ENCODE measurements at places on chromosomes 3 and 15.

DNA sequence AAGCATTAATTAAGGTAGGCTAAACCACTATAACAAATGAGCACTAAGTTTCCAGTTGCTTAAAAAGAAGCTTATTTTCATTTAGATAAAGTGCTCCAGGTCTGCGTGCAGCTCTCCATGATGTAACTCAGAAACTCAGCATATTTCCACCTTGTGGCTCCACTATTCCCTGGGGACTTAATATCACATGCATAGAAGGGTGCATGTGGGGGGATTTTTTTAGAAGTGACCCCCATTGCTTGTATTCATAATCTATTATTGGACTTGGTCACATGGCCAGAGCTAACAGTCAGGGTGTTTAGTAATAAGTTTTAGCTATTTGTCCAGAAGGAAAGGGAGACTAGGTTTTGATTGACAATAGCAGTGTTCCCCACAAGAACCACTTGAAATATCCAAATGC lies 86.8 kb downstream of the TMCO5A start:
- DNase-seq, result no peak

GRCh38 chr3:184338511-184338945 lies 1.1 kb downstream of the FAM131A start:
- DNase-seq, result peak; percentile 13

DNA sequence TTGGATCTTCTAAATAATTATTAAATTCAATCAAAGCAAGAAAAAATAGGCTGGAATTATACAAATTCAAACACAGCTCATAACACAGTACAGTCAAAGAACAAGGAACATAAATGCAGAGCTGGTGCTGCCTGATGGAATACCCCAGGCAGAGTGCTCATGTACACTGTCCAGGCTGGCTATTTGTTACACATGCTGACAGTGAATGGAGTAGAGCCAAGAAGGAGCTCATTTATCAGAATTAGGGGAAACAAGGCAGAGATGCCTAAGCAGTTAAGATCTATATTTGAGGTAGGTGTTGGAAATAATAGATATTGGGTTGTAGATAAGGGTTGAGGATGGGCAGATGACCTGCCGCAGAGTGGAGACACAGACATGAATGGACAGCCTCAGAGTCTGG lies 788.2 kb upstream of the ARPP21 start:
- DNase-seq, result no peak

DNA sequence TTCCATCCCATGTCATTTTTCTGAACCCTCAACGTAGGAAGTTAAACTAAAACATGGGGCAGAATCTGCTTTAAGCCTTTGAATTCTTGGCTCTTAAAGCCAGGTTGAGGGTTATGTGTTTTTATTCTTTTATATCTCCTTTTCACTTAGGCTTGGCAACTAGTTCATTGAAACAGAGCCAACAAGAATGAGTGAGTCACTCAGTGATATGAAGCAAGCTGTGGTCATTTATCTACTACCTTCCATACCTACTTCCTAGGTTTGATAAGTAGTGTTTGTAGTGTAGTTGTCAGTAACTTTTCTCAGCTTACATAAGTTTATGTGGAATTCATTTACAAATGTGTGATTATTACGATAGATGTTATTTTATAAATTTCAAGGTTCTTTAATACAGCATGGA lies 67.4 kb downstream of the SNRPN start:
- DNase-seq, result no peak

DNA sequence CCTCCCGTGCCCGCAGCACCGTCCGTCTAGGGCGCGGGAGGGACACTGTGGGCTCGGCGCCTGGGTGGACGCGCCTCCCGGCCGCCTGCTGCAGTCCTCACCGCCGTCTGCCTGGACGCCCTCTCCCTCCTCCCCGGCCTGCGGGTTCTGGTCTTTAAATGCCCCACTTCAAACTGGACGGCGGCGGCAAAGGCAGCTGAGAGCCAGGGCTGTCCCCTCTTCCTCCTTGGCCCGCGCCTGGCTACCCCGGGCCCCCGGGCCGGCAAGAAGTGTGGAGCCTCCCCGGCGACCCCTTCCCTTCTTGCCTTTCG lies 426 bp downstream of the CBLB start:
- peak; percentile 10 for DNase-seq

DNA sequence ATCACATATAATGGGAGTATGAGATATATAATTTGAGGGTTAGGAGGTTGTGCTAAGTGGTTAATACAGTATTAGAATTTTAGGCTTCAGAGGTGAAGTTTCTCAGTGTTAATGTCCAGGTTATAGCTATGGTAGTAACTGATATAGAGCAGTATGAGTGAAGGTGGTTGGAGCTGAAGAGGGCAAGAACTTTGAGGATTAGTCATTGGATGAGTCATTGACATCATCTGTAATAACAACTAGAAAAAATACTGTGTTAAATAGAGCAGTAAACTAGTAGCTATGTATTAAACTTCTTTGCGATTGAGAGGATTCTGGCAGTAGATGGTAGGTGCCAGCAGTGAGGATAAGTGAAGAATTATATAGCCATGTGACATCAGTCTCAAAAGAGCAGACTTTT lies 47.5 kb upstream of the EIF3J start:
- no peak for DNase-seq

DNA sequence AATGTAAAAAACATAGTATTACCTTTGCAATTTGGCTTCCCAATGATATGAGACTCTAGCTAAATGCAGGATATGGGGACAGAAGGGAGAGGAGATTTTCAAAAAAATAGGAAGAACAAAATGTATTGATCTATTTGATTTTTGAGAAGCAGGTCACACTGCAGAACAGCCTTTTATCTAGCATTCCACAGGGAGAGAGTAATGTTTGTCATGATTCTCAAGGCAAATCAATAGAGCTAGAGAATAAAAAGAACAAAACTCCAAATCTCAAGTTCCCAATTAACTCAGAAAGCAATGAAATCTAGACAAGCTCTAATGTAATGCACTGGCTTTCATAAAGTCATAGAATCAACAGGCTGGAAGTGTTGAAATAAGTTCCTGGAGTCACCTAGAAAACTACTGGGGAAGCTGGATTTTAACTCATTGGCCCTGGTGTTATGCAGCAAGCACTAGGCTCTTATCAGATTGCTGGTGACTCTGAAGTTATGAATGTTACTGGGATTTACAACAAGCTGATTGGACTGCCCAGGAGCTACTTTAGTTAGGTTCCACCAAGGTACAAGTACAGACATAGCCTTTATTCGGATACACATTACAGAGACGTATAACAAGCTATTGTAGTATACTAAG lies 442.8 kb downstream of the FGF12 start:
- no peak for DNase-seq

GRCh38 chr15:40762919-40763800 lies 708 bp upstream of the GCHFR start:
- peak; percentile 46 for DNase-seq

DNA sequence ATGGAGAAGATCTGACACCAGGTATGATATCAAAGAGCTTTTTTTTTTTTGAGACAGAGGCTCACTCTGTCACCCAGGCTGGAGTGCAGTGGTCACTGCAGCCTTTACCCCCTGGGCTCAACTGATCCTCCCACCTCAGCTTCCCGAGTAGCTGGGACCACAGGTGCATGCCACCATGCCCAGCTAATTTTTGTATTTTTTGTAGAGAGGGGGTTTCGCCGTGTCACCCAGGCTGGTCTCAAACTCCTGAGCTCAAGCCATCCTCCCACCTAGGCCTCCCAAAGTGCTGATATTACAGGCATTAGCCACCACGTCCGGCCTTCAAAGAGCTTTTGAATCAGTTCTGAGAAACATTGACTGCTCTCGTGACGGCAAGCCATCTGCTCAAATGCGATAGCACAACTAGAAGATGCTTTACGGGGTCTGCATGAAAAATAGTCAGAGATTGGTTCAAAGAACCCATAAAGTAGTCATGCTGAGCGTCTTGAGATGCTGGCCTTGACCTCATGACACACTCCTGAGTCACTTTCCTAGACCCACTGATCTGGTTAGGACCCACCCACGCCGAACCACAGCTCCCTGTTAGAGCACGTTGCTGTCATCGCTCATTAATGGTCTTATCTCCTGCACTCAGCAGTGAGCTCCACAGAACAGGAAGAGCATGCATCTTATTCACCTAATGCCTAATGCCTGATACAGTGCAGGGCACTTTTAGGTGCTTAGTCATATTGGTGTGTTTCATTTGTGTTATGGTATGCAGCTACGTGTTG lies 57.0 kb upstream of the NR2F2 start:
- DNase-seq, result no peak

- DNase-seq, result no peak
Observed at GRCh38 chr15:86837294-86838061, 757.8 kb downstream of the AGBL1 start.

- no peak for DNase-seq
Observed at GRCh38 chr3:76410762-76411281, 625.5 kb upstream of the ZNF717 start.

GRCh38 chr15:65642594-65642993 lies 20.9 kb downstream of the SLC24A1 start:
- DNase-seq, result no peak

DNA sequence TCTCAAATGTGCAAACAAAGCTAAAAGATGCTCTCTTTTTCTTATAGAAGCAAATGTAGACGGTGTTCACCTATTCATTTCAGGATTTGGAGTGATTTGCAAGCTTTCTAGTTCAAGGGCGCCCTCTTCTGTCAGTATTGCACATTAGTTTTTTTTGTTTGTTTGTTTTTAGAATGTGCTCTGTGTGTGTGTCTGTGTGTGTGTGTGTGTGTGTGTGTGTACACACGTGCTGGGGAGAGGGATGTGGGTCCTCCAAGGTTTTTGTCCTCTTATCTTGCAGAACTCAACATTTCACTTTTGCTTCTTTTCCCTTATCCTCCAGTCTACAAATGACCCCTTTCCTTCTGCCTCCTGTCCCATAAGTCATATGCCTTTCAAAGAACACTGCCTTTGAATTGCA lies 23.5 kb downstream of the DNAH1 start:
- peak; percentile 26 for DNase-seq

DNA sequence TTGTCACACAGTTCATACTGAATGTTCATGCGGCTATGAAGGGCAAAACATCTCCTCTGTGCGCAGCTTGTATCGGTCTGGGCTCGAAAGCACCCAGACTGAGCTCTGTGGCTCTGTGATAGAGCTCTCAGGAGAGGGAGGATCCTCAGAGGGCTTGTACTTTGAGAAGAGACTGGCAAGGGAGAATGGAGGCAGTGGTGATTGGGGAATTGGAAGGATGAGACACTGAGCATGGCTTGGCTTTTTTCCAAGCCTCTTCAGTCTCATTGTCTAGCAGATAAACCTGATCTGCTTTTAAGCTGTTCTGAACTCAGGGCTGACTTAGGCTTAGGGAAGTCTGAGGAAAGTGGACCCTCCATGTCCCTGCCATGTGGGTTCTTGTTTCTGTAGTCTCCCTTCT lies 43.0 kb downstream of the RAD54L2 start:
- DNase-seq, result no peak

DNA sequence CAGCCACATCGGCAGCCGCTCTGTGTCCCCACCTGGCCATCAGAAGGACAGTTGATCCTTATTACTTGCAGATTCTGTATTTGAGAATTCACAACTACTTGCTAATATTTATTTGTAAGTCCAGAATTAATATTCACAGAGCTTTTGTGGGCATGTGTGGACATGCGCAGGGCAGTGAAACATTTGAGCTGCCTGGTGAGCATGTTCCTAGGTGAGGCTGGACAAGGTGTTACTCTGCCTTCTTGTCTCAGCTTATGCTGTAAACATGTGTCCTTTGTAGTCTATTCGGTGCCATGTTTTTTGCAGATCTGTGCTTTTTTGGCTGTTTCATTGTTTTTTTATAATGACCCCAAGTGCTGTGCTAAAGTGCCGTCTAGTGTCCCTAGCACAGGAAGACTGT lies 15.6 kb downstream of the FAH start:
- DNase-seq, result no peak

GRCh38 chr3:110711851-110712516 lies 359.6 kb upstream of the NECTIN3 start:
- no peak for DNase-seq

DNA sequence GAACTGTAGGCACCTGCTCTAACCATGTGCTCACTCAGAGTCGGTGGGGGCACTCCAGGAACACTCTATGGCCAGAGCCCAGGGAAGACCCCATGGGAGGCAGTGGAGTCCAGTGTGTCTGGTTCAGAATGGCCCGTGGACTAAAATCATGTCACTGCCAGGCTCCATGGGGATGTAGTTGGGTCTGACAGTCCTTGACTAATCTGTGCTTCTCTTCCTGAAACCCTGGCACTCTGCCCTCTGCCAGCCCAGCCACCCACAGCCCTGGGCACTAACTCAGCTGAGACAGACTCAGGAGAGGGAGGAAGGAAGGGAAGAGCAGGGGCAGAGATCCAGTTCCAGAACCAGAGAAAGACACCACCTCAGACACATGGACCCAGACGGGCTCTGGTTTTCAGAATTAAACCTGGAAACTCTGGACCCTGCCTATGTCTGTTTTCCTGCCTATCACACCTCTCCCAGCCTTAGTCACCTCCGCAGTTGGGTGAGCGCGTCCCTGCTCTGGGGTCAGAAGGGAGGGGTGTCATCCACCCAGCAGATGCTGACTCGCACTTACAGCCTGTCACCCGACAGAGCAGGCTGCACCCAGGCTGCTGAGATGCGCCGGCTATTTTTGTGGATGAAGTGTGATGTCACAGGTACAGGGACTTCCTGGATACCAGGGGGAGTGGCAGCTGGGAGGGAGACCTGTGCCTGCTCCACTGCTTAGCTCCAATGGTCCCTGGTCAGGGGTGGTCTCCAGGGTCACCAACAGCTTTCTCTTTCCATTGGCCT lies 56.8 kb upstream of the INSYN1 start:
- DNase-seq, result no peak

Data from T-helper 9 cell (primary cell).